ENCODE measurements at places on chromosomes 2 and 18.

DNA sequence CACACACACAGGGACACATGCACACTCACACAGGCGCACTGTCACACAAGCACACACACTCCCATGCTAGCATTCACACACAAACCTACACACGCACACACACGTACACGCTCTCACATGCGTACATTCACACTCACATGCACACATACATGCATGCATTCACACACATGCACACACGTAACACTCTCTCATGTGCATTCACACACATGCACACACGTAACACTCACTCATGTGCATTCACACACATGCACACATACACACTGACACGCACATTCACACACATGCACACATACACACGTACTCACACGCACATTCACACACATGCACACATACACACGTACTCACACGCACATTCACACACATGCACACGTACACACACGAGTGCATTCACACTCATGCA is 16.3 kb downstream of the ADI1 start:
- DNase-seq = no peak

GRCh38 chr18:69935319-69936190 is 12.1 kb downstream of the CD226 start:
- no peak for DNase-seq

DNA sequence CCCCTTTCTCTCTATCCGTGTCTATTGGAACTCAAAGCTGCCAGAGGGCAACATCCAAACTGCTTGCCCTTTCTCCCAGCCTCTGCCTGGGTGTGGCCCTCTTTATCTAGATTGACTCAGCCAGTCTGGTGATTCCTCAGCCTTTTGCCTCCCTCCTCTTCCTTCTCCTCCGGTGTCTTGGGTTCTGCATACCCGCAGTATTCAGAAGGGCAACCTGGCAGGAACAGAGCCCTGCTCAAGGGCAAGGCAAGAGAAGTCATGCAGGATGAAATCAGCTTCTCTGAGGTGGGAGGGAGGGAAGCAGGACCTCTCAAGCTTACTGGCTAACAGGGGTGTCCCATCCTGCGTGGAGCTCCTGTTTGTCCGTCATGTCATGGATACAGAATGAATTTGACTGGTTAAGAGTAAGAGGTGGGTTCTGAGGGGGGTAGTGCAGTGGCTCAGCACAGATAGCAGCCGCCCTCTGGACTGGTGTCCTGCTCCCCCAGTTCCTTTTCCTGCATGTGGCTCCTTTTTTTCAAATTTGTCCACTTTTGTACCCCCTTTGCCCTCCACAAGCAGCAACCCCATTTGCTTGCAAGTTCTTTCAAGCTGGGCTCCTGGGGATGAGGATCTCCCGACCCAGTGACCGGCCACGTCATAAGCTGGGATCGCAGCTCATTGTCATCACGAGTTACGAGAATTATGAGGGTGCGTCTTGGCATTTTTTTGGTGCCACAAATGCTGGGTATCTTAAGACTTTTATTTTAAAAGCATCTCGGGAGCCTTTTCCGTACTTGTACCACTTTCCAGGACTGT is 154.1 kb downstream of the FHOD3 start:
- DNase-seq = no peak

DNA sequence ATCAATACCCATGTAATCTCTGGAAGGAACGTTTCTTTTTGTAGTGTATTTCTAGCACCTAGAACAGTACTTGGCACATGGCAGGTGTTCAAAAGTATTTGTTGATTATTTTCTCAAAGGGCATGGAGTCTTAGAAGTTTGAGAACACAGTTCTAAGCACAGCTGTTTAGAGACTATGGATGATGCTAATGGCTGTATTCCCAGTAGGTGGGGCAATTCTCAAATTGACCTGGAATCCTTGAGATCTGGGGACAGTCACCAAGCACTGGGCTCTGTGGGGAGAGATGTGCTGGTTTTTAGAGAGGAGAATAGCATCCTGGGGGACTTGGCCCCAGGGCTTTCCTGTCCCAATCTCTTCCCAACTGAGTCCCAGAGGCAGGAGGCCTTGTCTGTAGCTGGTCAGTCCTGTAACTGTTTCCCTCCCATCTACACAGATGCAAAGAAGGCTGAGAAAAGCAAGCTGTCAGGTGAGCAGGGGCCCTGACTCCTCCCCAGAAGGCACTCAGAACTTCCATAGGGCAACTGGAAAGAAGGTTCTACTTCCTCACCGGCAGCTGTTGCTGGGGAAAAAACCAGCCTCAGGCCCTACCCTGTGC is 17.5 kb upstream of the IL36G start:
- DNase-seq = peak; percentile 5

GRCh38 chr2:112723995-112724394 is 3.2 kb downstream of the NT5DC4 start:
- no peak for DNase-seq

DNA sequence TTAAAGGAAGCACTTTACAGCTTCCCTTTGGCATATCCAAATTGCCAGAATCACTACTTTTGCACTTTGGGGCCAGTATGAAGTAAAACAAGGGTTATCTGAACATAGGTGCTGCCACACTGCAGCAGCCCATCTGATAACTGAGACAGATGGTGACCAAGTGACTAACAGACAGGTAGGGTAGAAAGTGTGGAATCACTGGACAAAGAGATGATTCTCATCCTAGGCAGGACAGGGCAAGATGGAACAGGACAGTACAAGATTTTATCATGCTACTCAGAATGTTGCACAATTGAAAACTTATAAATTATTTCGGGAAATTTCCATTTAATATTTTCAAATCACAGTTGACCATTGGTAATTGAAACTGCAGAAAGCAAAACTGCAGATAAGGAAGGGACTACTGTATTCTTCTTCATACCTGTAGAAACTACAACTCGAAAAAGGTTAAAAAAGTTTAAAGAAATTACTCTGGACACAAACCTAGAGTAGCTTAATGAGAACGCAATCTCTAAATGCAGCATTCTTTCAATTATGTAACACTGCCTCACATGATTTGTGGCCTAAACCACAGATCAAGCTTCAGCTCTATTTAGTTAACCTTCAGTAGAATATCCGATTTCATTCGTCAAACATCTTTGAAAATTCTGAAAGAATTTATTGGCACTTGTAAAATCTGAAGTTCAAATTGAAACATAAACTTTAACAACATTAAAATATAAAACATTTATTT is 31.4 kb downstream of the HEATR5B start:
- DNase-seq = no peak

DNA sequence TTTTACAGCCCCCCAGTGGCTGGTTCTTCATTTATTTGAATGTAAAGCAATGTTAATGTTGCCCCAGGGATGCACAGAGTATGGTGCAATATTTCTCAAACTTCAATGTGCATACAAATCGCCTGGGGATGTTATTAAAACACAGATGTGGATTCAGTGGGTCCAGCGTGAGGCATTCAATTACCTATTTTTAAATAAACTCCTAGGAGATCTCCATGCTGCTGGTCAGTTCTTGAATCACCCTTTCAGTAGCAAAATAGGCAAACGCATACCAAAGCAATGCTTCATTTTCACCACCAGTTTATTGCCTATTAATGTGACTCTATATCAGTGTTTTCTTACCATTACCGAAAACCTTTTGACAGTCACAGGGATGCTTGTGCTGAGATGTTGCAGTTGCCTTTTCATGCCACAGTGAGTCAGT is 530.7 kb downstream of the CBLN2 start:
- DNase-seq = no peak

GRCh38 chr2:46506131-46506706 is 26.9 kb downstream of the TMEM247 start:
- no peak for DNase-seq

- peak; percentile 73 for DNase-seq
Observed at GRCh38 chr18:26471027-26471426, 77.3 kb downstream of the KCTD1 start.

DNA sequence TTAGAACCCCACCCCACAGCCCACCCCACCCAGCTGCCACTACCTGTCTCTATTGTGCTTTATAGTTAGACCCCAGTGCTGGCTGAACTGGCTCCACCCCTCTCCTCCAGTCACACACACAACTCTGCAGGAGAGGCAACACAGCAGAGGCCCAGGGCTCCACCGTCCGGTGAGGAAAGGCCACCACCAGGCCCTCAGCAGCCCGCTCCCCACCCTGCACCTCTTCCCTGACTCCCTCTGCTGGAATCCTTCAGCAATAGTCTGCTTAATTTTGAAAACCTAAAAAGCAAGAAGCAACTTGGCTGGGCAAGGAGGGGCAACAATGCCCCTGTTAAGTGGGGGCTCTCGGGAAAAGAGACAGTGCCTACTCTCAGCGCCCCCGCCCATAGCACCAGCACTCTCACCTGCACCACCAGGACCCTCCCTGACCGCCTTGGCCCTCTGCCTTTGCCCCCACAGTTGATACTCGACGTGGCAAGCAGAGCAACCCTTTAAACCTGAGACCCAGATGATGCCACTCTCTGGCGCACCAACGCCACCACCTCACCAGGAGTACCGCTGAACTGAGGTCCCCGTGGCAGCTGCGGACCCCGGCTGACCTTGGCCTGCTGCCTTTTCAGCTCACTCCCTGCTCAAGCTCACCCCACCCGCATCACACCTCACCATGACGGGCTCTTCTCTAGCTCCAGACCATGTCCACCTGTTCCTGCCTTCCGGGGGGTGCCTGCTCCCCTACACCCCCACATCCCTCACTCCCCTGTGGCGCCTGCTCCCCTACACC is 45.7 kb downstream of the NDUFA10 start:
- no peak for DNase-seq

DNA sequence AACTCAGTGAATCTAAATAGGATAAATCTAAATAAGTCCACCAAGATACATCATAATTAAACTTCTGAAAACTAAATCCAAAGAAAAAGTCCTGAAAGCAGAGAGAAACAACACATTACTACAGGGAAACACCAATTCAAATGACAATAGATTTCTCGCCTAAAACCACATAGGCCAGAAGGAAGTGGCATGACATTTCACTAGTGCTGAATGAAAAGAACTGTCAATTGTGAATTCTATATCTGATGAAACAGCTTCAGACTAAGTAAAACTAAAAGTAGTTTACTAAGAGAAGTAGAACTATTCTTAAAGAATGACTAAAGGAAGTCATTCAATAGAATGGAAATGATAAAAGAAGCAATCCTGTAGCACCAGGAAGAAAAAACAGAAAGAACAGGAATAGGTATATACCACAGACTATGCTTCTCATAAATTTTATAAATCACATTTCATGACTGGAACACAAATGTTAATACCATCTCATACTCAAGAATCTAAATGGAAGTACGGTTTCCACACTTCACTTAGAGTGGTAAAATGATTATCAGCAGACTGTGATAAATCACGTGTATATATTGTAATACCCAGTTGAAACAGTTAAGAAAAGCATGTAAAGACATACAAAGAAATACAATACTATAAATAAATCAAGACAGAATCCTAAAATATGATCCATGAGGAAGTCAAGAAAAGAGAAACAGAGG is 46.4 kb downstream of the ASXL2 start:
- DNase-seq = no peak

DNA sequence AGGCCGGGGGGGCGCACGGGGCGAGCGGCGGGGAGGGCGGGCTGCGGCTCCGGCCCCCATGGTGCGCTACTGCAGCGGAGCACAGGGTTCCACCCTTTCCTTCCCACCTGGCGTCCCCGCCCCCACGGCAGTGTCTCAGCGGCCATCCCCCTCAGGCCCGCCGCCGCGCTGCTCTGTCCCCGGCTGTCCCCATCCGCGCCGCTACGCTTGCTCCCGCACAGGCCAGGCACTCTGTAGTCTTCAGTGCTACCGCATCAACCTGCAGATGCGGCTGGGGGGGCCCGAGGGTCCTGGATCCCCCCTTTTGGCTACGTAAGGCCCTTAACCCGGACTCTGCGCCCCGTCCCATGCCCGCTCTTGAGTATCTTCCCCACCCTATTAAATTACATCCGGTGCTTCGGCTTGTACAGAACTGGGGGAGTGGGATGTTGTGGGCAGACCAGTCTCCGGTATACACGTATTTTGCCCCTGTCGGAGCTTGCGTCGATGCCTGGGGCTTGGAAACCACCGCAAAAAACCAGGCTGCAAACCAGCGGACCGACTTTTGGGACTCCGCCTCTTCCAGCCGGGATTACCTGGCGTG is 598 bp upstream of the WBP1 start:
- peak; percentile 59 for DNase-seq

DNA sequence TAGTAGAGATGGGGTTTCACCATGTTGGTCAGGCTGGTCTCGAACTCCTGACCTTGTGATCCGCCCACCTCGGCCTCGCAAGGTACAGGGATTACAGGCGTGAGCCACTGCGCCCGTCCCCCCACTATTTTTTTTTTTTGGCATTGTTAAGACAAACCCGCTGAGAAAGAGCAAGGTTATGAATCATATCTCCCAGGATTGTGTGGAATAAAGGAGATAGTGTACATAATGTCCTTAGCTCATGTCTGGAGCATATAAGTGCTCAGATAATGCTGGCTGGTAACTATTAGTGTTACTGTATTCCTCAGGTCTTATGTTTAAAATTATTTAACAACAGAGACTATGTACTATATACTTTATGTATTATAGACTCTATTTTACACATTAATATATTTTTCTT is 36.0 kb downstream of the TTC27 start:
- DNase-seq = no peak

- peak; percentile 95 for DNase-seq
Observed at GRCh38 chr18:3448838-3449511, 997 bp upstream of the TGIF1 start.

- DNase-seq = no peak
Observed at GRCh38 chr2:130185896-130186295, 3.8 kb downstream of the MZT2B start.

GRCh38 chr2:148619560-148620195 is 24.9 kb upstream of the EPC2 start:
- DNase-seq = no peak

DNA sequence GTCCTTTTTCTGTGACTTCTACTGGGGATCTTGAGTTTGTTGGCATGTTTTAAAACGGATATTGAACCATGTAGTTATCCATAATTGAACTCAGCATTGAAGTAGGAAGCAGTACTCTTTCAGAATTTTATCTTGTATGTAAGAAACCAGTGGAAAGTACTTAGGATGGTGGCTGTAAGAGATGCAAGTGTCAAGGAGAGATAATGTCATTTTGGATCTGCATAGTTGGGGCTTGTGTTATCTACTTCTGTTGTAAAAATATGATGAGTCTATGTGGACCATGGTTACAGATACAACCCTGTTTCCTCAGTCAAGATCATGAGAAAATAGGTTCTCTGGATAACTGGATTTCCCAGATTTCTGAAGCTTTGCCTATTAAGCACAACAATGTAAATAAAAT is 113.7 kb downstream of the NAB1 start:
- DNase-seq = no peak

DNA sequence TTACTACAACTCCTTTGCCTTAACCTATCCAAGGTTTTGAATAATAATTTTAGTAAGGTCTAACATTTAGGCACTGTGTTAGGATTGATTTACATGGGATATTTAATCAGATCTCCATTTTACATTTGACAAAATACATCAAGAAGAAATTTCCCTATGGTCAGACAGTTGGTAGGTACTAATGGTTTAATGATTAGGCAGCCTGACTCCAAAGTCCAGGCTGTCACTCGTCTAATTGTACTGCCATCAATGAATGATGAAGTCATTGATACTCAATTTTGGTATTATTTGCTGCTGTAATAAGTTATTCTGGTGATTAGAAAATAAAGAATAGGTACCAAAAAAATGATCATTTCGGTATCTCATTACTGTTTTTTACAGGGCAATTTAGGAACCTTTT is 14.1 kb downstream of the BBS5 start:
- no peak for DNase-seq
